LHCN-M2 (cell line): ENCODE measurements at places on chromosomes 12 and 14. TPM values are rescaled to one million over a fixed set of nuclear protein-coding genes. Genes with fewer than 3 reads are reported as not detected.

DNA sequence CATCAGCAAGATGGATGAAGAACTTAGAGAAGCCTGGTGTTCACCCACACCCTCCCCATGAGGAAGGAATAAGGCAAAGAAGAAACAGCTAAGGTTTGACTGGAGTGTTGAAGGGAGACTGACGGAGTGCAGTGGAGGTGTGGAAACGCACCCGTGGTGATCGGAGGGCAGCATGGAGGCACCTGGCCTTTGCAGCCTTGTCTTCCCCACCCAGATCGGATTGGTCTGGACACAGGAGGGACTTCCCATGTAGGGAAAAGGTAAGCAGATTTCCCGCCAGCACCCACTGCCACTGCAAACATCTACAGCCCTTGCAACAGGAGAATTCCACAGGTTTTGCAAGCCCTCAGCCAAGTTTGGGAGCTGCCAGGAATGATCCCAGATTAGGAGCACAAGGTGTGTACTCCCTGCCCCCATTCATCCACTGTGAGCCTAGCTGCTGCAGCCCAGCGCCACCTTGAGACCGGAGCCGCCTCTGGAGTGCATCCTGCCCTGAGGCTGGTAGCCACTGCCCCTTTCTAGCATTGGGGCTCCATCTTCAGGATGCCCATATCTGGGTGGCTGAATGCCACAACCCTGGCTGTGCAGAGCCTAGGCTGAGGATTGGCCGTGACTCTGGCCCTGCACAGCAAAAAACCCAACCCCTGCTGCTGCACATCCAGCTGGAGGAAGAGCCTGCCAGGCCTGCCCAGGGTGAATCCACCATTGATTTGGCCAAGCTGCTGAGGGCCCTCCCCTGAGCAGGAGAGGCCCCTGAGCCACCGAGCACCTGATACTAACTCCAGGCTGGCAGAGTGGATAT, 411.1 kb downstream of the TMEM121 start:
- DNase-seq = no peak

DNA sequence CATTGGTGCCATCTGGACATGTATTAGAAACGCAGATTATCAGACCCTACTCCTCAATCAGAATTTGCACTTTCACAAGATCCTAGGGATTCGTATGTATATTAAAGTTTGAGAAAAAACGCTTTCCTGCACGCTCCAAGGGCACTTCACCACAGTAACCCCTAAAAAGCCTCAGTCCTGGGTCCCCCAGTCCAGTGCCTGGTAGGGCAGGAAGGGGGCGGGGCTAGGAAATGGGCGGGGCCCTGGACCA, 369 bp downstream of the DEPDC4 start:
- DNase-seq = no peak

DNA sequence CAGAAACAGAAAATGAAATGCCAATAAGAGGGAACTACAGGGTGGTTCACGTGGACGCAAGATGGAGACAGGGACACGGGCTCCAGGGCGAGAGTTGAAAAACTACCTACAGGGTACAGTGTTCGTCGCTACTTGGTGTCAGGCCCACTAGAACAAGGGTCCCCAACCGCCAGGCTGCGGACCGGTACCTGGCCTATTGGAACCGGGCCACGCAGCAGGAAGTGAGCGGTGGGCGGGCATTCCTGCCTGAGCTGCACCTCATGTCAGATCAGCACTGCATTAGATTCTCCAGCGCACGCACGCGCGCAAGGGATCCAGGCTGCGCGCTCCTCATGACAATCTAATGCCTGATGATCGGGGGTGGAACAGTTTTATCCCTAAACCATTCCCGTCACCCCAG, 14.8 kb downstream of the INF2 start:
- no peak for DNase-seq

GRCh38 chr14:50318031-50318626, 6.0 kb downstream of the DMAC2L start:
- peak; percentile 43 for DNase-seq

The DYRK4 gene
- 25.2 and 30.4 TPM in 2 replicates for total RNA-seq

- DNase-seq = peak; percentile 2
Measured at GRCh38 chr14:33184587-33184986, 245.9 kb downstream of the NPAS3 start.

- DNase-seq = peak; percentile 66
Measured at GRCh38 chr12:26651566-26652188, 181.3 kb downstream of the ITPR2 start.

GRCh38 chr12:112546996-112547395, 128.2 kb downstream of the PTPN11 start:
- no peak for DNase-seq

The RPS6KA5 gene
- total RNA-seq = 3.5 and 6.1 TPM in 2 replicates

DNA sequence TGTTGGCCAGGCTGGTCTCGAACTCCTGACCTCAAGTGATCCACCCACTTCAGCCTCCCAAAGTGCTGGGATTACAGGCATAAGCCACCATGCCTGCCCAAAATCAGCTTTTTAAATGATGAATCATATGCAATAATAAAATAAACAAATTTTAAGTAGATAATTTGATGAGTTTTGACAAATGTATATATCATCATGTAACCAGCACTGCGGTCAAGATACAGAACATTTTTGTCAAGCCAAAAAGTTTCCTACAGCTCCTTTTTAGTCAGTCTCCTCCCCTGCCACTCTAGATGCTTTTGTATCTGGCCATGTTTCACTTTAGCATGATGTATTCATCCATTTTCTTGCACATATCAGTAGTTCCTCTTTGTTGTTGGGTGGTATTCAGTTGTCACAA, 17.2 kb downstream of the FRMD6 start:
- no peak for DNase-seq

DNA sequence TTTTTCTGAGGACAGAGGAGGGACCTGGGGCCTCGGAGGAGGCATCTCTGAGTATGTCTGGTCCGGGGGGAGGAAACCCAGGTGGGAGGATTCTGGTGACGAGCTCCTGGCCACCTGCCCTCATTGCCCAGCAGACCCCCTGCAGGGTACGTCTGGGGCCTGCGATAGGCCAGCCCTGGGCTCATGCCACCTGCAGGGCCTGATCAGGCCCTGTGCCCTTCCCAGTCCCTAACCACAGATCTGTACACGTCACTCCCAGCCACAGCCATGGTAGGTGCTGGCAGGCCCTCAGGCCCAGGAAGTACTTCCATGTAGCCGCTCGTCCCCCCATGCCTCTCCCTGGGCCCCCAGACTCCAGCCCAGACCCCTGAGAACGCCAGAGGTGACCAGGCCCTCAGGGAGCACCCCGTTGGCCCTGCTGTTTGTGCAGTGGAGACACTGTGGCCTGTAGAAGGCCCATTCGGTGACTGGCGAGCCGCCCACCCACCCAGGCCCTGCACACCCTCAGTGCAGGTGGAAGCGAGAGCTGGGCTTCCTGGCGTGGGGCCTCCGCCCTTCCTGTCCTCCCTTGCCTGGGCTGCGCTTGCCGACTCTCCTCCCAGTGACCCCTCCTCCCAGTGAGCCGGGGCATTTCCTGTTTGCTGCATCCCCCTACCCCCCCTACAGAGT, 5.7 kb downstream of the INF2 start:
- DNase-seq = no peak

GRCh38 chr14:48771717-48772116, 814.5 kb downstream of the RPS29 start:
- no peak for DNase-seq

The TMEM132D gene
- not detected in 2 replicates for total RNA-seq

DNA sequence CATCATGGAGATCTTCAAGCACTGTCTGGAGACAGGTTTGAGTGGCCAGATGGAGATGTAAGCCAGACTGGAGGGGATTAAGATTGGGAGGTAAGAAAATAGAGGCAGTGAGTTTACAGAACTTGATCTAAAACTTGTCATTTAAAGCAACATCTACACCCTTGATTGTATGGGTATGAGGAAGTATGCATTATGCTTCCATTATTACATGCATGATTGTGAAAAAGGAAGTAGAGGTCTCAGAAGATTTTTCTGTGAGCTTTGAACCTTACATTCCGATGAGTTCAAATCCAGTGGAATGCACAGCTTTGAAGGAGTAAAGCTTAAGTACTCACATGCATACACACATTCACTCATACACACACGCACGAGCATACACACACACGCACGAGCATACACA, 550.8 kb downstream of the MED13L start:
- no peak for DNase-seq

DNA sequence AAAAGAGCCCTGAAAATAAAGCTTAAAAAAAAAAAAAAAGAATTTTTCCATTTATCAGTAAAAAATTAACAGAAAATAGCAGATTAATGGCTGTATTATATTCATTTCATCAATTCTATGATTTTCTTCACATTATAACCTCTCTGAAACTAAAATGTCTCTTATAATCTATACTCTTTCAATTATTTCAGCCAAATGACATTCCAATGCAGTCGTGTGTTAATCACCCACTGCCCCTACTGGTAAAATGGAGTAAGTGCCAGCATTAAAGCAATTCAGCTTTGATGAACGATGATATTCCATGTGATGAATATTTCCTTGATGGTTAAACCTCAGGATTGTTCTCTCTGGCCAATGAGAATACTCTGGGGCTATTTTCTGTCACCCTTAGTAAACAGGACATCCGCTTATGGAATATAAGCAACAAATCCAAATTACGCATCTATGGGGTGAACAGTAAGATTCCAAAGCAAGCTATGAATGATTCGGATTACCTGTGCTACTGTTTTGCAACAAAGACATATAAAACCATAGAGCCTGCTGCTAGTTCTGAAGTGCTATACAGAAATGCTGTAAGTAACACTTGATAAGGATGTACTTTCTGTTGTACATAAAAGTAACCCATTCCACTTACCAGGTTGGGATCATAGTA, 20.3 kb upstream of the SYCP3 start:
- DNase-seq = peak; percentile 37

DNA sequence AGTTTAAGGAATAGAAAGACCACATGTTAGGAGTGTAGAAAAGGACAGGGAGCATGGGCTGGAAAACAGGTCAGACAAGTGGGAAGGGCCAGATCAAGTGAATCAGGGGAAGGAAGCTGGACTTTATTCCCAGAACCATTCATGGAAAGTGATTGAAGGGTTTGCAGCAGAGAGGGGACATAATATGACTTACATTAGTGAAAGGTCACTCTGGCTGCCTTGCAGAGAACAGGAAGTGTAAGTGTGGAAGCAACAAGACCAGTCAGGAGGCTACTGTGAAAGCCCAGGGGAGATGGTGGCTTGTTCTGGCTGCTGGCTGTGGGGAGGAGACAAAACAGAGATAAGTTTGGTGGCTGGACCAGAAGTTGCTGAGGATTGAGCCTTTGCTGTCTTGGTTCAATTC, 69.1 kb downstream of the VCPKMT start:
- DNase-seq = no peak
